Activated naive CD4-positive, alpha-beta T cell treated with anti-CD3 and anti-CD28 coated beads, Interleukin-2, amount 50 U/mL, for 72 hours (primary cell): ENCODE measurements at places on chromosomes 12 and 14.

GRCh38 chr14:20632448-20632830 lies 9.1 kb downstream of the OR6S1 start:
- DNase-seq, result peak; percentile 36

DNA sequence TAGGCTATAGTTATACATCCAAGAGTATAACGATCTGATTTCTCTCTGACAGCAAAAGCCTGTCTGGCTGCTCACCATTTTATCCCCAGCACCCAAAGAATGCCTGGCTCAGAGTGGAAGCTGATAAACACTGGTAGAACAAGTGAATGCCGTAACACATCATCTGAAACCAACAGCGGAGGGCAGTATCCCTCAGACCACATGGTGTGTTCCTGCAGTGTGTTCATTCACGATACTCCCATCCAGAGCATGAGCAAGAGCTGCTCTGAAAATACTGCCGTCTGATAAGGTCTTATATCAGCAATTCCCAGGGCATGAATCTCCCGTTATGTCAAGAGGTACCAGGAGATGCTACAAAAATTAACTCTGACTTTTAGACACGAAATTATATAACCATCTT lies 95.9 kb downstream of the TTC7B start:
- no peak for DNase-seq

DNA sequence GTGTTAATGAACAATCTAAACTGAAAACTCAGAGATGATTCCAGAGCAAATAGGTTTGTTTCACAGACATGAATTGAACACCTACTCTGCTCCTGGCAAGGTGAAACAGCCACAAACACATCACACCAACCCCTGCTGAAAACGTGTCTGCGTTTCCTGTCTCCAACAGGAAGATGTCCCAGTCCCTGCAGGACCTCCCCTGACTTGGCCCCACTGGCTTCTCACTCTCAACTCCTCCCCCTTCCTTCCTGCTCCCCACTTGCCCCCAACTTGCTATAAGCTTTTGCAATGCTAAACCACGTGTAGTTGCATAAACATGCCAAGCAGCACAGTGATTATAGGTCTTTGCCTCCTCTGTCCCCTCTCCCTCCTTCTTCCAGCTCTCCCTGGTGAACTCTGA lies 567.6 kb downstream of the BCL11B start:
- no peak for DNase-seq

DNA sequence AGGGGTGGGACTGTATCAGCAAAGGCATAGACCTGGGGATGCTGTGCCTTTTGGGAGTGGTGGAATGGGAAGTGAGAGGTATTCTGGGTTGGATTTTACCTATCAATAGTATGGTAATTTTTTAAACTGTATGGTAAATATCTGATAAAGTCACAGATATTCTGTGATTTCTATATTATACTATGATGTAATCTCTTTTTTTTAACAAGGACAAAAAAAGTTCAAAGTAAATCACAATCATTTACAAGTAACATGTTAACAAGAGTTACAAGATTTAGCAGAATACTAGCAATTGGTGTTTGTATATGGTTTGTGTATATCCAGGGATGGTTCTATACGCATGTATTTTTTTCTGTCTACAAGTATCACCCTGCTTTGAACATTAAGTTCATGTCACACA lies 56.0 kb downstream of the BMAL2 start:
- no peak for DNase-seq

DNA sequence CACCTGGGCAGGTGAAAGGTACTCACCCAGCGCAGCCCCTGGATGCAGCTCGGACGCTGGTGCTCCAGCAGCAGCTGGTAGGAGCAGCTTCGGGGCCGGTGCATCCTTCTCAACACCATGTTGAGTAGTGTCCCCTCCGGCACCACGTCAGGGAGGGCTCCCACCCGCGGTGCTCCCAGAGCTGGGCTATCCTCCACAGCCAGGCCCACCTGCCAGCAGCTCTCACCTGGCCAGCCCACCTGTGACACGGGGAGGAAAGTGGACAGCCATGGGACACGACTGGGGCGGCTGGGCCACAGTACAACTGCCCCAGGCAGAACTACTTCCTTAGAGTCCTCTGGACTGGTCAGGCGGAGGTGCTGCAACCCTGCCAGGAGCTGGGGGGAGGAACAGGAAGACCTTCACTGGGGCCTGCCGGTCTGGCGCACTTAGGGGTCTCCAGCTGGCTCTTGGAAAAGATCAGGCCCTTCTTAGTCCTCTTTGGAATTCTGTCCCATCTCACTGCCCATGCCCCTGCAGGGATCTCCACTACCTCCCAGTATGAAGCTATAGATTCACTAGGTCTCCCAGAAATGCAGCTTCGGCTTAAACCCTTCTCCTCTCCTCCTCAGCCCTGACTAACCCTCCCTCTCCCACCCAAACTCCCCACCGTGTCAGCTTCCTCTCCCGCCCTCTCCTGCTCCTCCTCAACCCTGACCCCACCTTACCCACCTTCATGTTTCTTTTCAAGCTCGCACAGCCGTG lies 668 bp downstream of the RAPGEF3 start:
- no peak for DNase-seq

DNA sequence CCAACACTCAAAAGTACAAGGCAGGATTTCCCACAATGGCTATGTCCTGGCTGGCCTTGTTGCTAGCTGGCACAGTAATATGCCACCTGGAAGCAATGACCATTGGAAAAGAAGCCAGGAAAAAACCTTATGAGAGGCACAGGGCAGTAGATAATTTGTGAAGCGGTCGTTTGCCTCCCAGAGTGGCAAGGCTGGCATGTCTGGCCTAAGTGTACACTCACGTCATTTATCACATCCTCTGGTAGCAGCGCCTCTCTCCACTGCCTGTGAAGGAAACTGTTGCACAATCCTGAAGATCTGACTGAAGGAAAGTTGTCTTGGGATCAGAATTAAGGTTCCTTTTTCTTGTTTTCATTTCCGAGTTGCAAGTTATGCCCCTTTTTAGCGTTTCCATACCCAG lies 408.5 kb downstream of the ZFP36L1 start:
- no peak for DNase-seq

- peak; percentile 39 for DNase-seq
Measured at GRCh38 chr12:57518920-57519795, 1.2 kb downstream of the DDIT3 start.

DNA sequence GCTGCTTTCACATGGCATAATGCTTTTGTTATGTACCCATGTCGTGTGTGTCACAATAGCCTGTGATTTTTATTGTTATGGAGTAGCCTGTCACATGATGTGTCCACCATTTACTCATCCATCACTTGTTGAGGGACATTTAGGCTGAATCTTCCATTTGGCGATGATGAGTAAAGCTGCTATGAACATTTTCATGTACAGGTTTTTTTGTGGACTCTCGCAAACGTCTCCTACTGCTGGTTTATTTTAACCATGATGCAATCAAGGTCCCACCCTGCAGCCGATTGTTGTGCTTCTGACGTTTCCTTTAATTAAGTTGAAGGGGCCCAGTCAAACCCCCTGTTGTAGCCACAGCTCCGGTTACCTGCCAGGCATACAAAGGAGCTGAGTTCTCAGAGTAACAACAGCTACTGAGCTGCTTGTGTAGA lies 63.2 kb downstream of the ZNF664 start:
- no peak for DNase-seq

DNA sequence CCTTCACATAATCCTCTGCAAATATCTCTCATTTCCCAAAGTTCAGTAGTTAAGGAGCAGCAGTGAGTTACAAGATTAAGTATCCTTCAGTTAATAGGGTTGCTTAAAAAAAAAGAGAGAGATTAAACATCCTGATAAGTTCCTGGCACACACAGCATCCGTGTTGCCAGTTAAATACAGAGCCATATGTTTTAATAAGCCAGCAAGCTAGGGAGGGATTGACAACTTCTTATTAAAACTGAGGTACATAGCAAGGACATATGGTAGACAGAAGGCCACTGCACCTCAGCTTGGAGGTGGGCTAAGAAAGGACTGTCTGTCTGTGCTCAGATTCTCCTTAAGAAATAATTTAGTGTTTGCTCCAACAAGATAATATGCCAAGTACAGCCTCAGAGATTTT lies 9.6 kb upstream of the TMEM30B start:
- no peak for DNase-seq

DNA sequence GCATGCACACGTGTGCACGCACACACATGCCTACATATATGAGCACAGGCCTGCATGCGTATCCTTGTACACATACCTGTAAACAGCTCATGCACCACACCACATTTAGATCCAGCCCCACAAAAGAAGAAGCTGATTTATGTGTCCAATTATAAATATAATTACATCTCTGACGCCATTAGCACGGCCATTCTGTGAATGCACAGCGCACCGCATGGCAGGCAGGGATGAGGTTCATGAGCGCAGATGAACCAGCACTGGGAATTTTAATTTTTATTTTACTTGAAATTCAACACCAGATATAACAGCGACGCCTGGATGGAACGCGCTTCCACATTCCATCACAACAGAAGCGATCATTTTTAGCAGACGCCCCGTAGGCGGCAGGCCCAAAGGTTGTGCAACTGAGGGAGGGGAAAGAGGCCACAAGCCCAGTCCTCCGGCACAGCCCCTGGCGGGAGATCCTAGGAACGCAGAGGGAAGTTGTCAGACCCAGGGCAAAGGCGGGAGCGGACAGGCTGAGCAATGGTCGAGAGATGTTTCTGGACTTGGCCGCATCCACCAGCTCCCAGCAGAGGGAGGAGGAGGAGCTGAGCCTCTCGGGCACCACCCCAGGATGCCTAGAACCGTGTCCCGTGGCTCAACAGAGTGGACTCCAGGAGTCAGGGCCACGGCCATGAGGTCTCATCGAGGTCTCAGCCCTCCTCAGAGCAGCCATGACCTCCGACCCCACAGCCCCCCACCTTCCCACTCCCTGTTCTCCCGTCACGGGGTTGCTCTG lies 37.9 kb upstream of the GALNT9 start:
- no peak for DNase-seq

DNA sequence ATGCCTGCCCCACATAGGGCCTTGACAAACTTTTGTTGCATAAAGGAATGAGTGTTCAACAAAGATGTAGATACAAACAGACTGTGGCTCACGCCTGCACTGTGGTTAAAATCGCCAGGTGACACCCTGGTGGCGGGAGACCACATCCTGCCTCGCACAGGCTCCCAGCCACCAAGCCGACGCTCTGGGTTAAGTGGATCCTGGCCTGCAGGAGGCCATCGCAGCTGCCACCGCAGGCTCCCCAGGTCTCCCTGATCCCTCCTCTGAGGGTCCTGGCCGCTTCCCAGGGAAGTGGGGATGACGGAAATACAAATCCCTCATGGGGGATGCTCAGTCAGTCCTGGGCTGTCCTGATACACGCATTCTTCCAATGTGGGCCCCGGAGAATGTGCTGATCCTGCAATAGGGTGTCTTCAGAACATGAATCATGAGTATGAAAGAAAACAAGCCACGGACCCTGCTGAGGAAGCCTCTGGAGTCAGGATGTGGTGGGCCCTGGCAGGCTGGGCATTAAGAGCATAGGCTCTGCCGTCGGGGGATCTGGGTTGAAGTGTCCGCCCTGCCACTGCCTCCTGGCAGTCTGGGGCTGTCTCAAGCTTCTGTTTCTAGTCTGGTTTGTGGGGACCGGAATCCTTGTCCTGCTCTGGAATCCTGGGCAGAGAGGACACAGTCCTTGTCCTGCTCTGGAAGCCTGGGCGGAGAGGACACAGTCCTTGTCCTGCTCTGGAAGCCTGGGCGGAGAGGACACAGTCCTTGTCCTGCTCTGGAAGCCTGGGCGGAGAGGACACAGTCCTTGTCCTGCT lies 53.5 kb upstream of the BEGAIN start:
- DNase-seq, result peak; percentile 81

DNA sequence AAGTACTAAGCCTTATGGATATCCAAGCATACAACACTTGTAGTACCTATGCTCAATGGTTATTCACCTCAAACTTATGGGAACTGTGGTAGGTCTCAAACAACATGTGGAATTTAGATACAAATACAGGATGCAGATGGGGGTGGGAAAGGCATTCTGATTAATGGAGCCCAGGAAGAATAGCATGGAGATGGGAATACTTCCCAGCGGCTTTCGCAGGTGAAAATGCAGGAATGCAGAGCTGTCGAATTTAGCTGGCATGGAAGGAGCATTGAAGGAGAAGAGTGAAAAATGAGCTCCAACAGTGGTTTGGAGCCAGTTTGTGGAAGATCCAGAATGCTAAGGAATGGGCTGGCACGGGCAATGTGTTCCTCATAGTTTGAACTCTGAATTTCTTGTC lies 89.9 kb downstream of the NKX2-1 start:
- no peak for DNase-seq

- DNase-seq, result no peak
Measured at GRCh38 chr12:117890137-117890536, 78.7 kb downstream of the KSR2 start.

DNA sequence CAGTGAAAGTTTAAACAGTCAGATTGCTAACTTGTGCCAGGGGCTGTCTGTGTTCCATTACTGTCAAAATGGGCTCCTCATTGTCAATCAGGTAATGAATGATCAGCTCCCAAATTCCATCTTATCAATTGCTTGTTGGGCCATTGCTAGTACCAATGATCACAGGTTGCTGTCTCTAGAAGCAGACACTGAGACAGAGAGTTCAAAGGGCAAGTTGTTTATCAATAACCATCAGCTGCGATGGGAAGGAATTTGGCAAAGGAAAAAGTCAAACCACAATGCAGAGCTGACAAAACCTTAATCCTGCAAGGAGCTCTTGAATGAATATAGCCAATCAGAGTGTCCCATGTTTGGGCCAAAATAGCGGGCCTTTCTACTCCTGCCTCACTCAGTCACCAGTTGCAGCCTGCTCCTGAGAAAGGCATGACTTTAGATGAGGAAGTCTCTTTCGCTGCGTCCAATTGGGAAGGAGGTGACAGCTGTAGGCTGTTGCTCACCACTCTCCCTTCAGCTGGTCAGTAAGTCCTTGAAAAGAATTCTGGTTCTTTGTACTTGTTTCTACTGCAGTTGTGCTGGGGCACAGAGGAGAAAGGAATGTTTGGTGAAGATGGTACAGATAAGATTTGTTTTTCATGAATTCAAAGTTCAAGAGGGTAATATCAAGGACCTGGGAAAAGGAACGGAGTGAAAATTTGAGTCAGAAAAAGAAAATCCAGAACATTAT lies 179.2 kb upstream of the PDE3A start:
- DNase-seq, result no peak

- DNase-seq, result no peak
Measured at GRCh38 chr14:69050240-69051184, 71.4 kb upstream of the ACTN1 start.

- no peak for DNase-seq
Measured at GRCh38 chr14:92577321-92577742, 63.8 kb downstream of the RIN3 start.

GRCh38 chr14:86442135-86442534 lies 912.2 kb downstream of the FLRT2 start:
- no peak for DNase-seq

GRCh38 chr14:20652996-20653975 lies 11.8 kb upstream of the OR6S1 start:
- no peak for DNase-seq

GRCh38 chr14:100765991-100766390 lies 39.3 kb downstream of the DLK1 start:
- DNase-seq, result no peak

DNA sequence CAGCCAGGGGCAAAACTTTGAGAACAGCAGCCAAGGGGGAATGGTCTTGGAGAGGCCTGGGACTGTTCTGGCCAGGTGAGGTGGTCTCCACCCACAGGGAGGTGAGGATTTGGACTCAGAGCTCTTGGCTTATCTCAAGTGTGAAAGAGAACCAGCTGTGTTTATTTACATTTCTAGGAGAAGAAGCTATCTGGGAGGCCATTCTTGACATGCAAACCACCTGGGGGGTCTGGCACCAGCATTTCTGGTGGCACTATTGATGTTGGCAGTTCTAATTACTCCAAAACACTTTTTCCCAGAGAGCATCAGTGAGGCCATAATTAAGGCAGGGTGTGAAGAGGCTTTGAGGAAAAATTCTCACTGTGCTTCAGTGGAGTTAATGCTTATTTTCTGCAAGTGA lies 95.1 kb downstream of the CAND1 start:
- no peak for DNase-seq

- DNase-seq, result no peak
Measured at GRCh38 chr14:94175011-94175745, 1.1 kb downstream of the PPP4R4 start.
